ENCODE measurements at places on chromosomes 13 and 19. TPM values are rescaled to one million over a fixed set of nuclear protein-coding genes. Genes with fewer than 3 reads are reported as not detected.
A peak's percentile ranks its signal among the peaks of the same experiment; 100 is the strongest.

The ZNF599 gene
- 8.6 TPM for polyA plus RNA-seq

The ZNF728 gene
- polyA plus RNA-seq = not detected

The HSH2D gene
- not detected for polyA plus RNA-seq

The CCDC169 gene
- 1.3 TPM for polyA plus RNA-seq

The FCER2 gene
- polyA plus RNA-seq = not detected

The HIF3A gene
- 0.47 TPM for polyA plus RNA-seq

The FFAR3 gene
- polyA plus RNA-seq = not detected

The JUNB gene
- polyA plus RNA-seq = 24.1 TPM

DNA sequence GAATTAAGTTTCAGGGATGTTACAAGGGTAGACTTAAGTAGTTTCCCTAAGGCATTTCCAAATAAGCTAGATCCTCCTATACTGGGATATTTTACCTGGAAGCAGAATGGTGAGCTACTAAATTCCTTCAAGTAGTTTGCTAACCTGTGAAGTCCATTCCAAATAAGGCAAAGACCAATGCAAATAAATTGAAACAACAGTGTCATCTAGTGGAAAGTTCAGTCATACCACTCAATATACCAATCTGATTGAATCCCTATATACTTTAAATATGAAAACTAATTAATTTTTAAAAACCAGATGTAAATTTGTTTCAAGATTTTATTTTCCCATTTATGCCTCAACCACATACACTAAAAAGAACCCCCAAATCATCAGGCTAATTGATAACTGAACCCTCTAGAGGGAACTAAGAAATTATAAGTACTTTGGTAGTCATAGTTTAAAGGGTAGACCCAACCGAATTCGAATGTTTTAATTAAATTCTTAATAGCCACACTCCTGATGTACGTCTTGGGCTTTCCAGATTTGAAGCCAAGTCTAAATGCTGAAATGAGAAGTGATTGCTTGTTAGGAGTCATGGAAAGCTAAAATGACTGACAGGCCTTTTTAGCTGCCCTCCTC, 223.7 kb downstream of the TBC1D4 start:
- DNase-seq = no peak

DNA sequence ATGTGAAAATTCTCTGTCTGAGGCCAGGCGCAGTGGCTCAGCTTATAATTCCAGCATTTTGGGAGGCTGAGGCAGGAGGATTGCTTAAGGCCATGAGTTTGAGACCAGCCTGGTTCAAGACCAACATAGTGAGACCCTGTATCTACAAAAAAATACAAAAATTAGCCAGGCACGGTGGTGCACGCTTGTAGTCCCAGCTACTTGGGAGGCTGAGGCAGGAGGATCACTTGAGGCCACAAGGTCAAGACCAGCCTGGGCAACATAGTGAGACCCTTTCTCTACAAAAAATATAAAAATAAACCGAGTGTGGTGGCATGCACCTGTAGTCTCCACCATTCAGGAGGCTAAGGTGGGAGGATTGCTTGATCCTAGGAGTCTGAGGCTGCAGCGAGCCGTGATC, 2.2 kb upstream of the FCGBP start:
- no peak for DNase-seq

GRCh38 chr13:113138792-113139551, 16.4 kb downstream of the F10 start:
- DNase-seq = no peak

GRCh38 chr13:26531742-26532141, 25.7 kb upstream of the WASF3 start:
- DNase-seq = no peak

- DNase-seq = peak; percentile 59
Observed at GRCh38 chr19:36041831-36042230, 9.2 kb upstream of the CLIP3 start.

GRCh38 chr13:85543144-85543543, 256.1 kb downstream of the SLITRK6 start:
- DNase-seq = no peak

DNA sequence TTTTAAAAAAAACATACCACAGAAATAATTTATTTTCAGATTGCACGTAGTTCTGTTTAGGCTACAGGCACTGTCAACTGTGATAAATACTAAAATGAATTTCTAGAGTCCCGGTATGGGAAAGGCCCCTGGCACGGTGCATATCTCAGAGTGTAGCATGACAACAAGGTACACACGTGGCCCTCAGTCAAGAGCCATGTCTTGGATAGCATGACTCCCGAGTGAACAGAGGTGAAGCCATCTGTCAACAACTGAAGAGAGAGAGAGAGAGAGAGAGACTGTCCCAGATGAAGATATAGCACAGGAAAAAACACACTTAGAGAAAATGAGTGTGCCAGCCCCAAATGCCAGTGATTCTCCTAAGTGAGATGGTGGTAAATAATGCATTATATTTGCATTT, 297.5 kb downstream of the MYO16 start:
- no peak for DNase-seq

- no peak for DNase-seq
Observed at GRCh38 chr13:109345433-109345941, 440.9 kb downstream of the IRS2 start.

- DNase-seq = no peak
Observed at GRCh38 chr19:43804432-43804831, 2.2 kb upstream of the LYPD5 start.

DNA sequence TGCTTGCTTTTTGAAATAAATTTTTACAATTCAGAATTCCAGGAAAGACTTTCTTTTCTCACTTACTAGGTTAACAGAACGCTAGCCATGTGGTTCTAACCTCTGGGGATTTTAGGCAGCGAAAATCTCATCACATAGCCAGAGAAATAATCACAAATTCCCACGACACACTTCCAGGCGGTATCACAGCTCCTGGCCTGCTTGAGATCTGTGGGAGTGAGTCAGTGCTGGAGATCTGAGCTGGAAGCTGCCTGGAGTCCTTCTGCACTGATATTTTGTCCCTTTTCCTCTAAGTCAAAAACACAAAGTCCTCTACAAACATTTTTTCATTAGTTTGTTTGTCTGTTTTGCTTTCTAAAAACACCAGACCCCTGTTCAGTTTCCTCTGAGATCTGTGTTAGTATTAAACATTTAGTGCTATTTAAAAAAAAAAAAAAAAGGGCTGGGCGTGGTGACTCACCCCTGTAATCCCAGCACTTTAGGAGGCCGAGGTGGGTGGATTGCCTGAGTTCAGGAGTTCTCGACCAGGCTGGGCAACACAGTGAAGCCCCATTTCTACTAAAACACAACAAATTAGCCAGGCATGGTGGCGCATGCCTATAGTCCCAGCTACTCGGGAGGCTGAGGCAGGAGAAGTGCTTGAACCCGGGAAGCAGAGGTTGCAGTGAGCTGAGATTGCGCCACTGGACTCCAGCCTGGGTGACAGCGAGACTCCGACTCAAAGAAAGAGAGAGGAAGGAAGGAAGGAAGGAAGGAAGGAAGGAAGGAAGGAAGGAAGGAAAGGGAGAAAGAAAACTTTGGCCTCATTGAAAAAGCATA, 12.2 kb upstream of the UBE2L5 start:
- no peak for DNase-seq

- no peak for DNase-seq
Observed at GRCh38 chr13:45142440-45143345, 22.4 kb downstream of the GTF2F2 start.

GRCh38 chr13:23381866-23382265, 51.6 kb downstream of the SACS start:
- DNase-seq = no peak

- DNase-seq = peak; percentile 7
Observed at GRCh38 chr19:44718441-44719261, 19.7 kb downstream of the CEACAM16 start.
